ENCODE measurements at places on chromosomes 3 and 15. TPM values are rescaled to one million over a fixed set of nuclear protein-coding genes. Genes with fewer than 3 reads are reported as not detected.

Gene TERC
- total RNA-seq = 11.0 TPM

Gene ISLR2
- not detected for total RNA-seq

Gene TWF2
- 48.2 TPM for total RNA-seq

Gene CIDEC
- total RNA-seq = not detected

Gene SMCO1
- not detected for total RNA-seq

Gene RYR3
- total RNA-seq = 0.23 TPM

Gene HIGD2B
- total RNA-seq = 0.50 TPM

Gene CHST14
- total RNA-seq = 7.5 TPM

Gene ADPRH
- 3.7 TPM for total RNA-seq

Gene ADAMTSL3
- total RNA-seq = not detected

Gene ZNF385D
- not detected for total RNA-seq

Gene EPHA3
- total RNA-seq = not detected

Gene TMEM207
- not detected for total RNA-seq

Gene AMOTL2
- not detected for total RNA-seq

Gene PLA2G4E
- not detected for total RNA-seq

Gene ACSBG1
- total RNA-seq = 0.05 TPM

Gene GOLGA6L22
- not detected for total RNA-seq
